H1 (cell line): ENCODE measurements at places on chromosomes 16 and 17. TPM values are rescaled to one million over a fixed set of nuclear protein-coding genes. Genes with fewer than 3 reads are reported as not detected.

Gene PDP2
- 10.1 and 11.7 TPM in 2 replicates for polyA plus RNA-seq

Gene TMEM132E
- polyA plus RNA-seq, result 0.60 and 0.67 TPM in 2 replicates

Gene TTYH2
- 9.2 and 17.3 TPM in 2 replicates for polyA plus RNA-seq

Gene KRT33A
- not detected in 2 replicates for polyA plus RNA-seq

Gene TEKT3
- polyA plus RNA-seq, result 2.9 and 3.1 TPM in 2 replicates

Gene KRTAP2-3
- polyA plus RNA-seq, result not detected in 2 replicates

Gene SEPTIN12
- 0.08 and 0.24 TPM in 2 replicates for polyA plus RNA-seq

Gene ZNF624
- 0.39 and 1.0 TPM in 2 replicates for polyA plus RNA-seq

Gene KIF2B
- not detected in 2 replicates for polyA plus RNA-seq

Gene ENPP7
- polyA plus RNA-seq, result not detected in 2 replicates

Gene RAP1GAP2
- polyA plus RNA-seq, result 24.0 and 28.9 TPM in 2 replicates

Gene KRTAP9-8
- polyA plus RNA-seq, result not detected in 2 replicates

Gene NPTX1
- 17.9 and 35.0 TPM in 2 replicates for polyA plus RNA-seq

Gene MRPL10
- 213 and 214 TPM in 2 replicates for polyA plus RNA-seq

Gene KRTAP4-6
- not detected in 2 replicates for polyA plus RNA-seq

Gene EVI2A
- not detected in 2 replicates for polyA plus RNA-seq

Gene FHOD1
- 31.3 and 49.1 TPM in 2 replicates for polyA plus RNA-seq

Gene KCNH4
- 0.44 and 0.53 TPM in 2 replicates for polyA plus RNA-seq

Gene SLC38A8
- 0.08 TPM in 1 of 2 replicates, not detected in the other for polyA plus RNA-seq

Gene THRA
- 6.4 and 8.2 TPM in 2 replicates for polyA plus RNA-seq

Gene MYH1
- polyA plus RNA-seq, result not detected in 2 replicates

Gene GNG13
- not detected in 2 replicates for polyA plus RNA-seq

Gene KIAA0513
- 2.1 and 3.6 TPM in 2 replicates for polyA plus RNA-seq

Gene C17orf113
- 1.0 and 1.5 TPM in 2 replicates for polyA plus RNA-seq

Gene PYDC1
- polyA plus RNA-seq, result 5.9 and 11.1 TPM in 2 replicates

Gene GP2
- polyA plus RNA-seq, result not detected in 2 replicates

Gene VKORC1
- polyA plus RNA-seq, result 483 and 512 TPM in 2 replicates

Gene SLFN14
- polyA plus RNA-seq, result 0.03 TPM in 1 of 2 replicates, not detected in the other

Gene CCL8
- not detected in 2 replicates for polyA plus RNA-seq

Gene CCDC144A
- polyA plus RNA-seq, result 0.31 and 0.35 TPM in 2 replicates

Gene CACNA1G
- polyA plus RNA-seq, result 2.9 and 4.8 TPM in 2 replicates

Gene CD300A
- 1.3 and 1.6 TPM in 2 replicates for polyA plus RNA-seq

Gene SLC6A4
- 0.08 and 0.33 TPM in 2 replicates for polyA plus RNA-seq

Gene FAM20A
- polyA plus RNA-seq, result 11.9 and 13.8 TPM in 2 replicates

Gene TBC1D3H
- polyA plus RNA-seq, result not detected in 2 replicates

Gene FUS
- polyA plus RNA-seq, result 484 and 491 TPM in 2 replicates

Gene TNFSF13
- polyA plus RNA-seq, result 2.6 and 3.1 TPM in 2 replicates

Gene TBC1D3G
- polyA plus RNA-seq, result 0.18 TPM in 1 of 2 replicates, not detected in the other

Gene CORO7
- polyA plus RNA-seq, result 25.2 and 45.7 TPM in 2 replicates

Gene IRX3
- polyA plus RNA-seq, result 0.50 and 1.7 TPM in 2 replicates

Gene ZNF23
- 2.4 and 3.3 TPM in 2 replicates for polyA plus RNA-seq
